ENCODE measurements at places on chromosomes 3 and 15. TPM values are rescaled to one million over a fixed set of nuclear protein-coding genes. Genes with fewer than 3 reads are reported as not detected.

The MORF4L1 gene
- 634 TPM for total RNA-seq

The THRB gene
- total RNA-seq, result 47.0 TPM

The ANKDD1A gene
- 27.2 TPM for total RNA-seq

The ACP3 gene
- 0.63 TPM for total RNA-seq

The SLC51A gene
- total RNA-seq, result not detected

The GPR171 gene
- not detected for total RNA-seq

The CLDN16 gene
- total RNA-seq, result 0.63 TPM

The TRIM59 gene
- 14.1 TPM for total RNA-seq

The DAZL gene
- not detected for total RNA-seq

The TMEM158 gene
- total RNA-seq, result 21.3 TPM

The SLC28A1 gene
- total RNA-seq, result not detected

The TPRG1 gene
- total RNA-seq, result 2.5 TPM

The CILP gene
- total RNA-seq, result 0.63 TPM

The C2CD4B gene
- 1.6 TPM for total RNA-seq

The GPR156 gene
- 9.1 TPM for total RNA-seq

The FXR1 gene
- 301 TPM for total RNA-seq

The GPR62 gene
- total RNA-seq, result 0.31 TPM

The SNTN gene
- not detected for total RNA-seq

The SH2D7 gene
- total RNA-seq, result not detected

The LMOD3 gene
- not detected for total RNA-seq

The ADAMTS7 gene
- total RNA-seq, result 26.3 TPM

The TTC21A gene
- total RNA-seq, result 12.8 TPM

The RTP3 gene
- not detected for total RNA-seq

The PIERCE2 gene
- total RNA-seq, result 3.1 TPM

The CXCR6 gene
- total RNA-seq, result not detected

The NTRK3 gene
- total RNA-seq, result 95.2 TPM

The GOLGA6L7 gene
- total RNA-seq, result not detected

The SI gene
- not detected for total RNA-seq

The CPNE9 gene
- 0.31 TPM for total RNA-seq

The TTLL13 gene
- not detected for total RNA-seq
